ENCODE measurements at places on chromosomes 2 and 18.

DNA sequence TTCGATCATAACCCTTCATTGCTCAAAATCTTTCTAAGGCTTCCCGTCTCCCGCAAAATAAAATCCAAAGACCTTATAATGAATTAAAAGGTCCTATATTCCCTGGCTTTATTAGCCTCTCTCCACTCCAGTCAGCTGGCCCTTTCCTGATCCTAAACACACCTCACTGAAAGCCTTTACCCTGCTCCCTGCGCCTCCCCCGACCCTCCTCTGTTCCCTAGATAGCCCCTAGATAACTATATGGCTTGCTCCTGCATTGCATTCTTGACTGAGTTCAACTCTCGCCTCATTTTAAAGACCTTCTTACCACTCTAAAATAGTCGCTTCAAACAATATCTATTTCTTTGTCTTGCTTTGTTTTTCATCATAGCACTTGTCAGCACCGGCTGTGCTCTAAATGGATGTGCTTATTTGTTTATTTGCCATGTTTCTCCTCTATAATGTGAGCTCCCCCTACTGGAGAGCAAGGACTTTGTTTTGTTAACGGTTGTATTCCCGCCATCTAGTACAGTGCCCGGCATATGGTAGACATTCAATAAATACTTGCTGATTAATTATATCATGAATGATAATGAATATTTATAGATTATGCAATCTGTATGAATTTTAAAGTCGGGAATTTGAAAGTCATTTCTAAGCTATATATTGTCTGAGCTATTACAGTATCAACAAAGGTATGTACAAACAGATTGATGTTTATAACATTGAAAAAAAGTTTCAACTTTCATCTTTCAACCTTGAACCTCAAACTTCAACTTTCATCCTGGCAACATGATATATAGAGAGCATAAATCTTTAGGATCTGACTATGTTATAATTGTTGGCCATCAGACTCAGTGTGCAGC lies 32.4 kb upstream of the VIT start:
- peak; percentile 17 for DNase-seq

GRCh38 chr18:12595571-12596255 lies 62.2 kb downstream of the SPIRE1 start:
- DNase-seq = peak; percentile 29

- no peak for DNase-seq
Observed at GRCh38 chr18:12366379-12366778, 10.6 kb downstream of the AFG3L2 start.

DNA sequence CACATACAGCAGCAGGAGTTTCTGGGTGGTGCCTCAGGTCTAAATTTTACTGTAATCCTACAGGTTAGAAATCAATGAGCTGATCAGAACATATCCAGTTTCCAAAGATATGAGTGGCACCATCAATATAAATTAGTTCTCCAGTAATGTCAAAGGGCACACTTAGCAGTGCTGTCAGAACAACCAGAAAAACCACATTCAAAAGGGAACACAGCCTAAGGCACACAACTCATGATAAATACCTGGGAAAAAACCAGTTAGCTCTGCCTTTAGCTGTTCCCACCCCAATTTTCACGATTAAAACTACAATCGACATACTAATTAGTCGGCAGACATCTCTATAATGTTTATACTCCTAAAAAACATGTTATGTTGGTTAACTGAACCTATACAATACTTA lies 31.5 kb downstream of the ATP8B1 start:
- no peak for DNase-seq

GRCh38 chr2:38610851-38611801 lies 8.4 kb upstream of the HNRNPLL start:
- no peak for DNase-seq

DNA sequence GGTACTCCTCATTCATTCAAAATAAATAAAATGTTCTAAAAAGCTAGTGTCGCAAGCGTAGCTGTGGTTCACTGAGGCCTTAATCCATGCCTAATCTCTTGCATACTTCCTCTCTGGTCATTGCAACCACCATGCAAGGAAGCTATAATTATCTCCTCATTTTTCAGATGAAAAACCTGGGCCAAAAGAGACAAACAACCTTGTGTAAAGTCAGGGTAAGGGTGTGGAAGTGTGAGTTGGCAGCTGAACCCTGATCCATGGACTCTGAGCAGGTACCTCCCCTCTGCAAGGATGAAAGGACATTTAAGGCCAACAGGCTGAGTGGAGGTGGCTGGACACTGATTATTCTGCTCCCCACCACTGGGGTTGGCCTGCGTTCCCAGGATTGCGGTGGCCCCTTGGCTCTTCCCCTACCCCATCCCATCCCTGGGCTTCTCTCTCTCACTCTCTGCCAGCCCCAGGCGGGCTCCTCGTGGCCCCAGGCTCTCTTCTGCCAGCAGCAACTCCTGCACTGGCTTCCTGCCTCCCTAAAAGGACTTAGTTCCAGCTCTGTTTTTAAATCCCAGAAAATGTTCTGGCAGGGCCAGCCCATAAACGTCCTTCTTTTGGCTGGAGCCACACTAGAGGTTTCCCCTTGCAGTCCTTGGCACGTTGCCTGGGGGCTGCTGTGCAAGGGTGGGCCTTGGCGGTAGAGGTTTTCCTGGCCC lies 72.0 kb upstream of the AFF3 start:
- no peak for DNase-seq

- DNase-seq = no peak
Observed at GRCh38 chr2:240449764-240450531, 14.5 kb downstream of the GPC1 start.

DNA sequence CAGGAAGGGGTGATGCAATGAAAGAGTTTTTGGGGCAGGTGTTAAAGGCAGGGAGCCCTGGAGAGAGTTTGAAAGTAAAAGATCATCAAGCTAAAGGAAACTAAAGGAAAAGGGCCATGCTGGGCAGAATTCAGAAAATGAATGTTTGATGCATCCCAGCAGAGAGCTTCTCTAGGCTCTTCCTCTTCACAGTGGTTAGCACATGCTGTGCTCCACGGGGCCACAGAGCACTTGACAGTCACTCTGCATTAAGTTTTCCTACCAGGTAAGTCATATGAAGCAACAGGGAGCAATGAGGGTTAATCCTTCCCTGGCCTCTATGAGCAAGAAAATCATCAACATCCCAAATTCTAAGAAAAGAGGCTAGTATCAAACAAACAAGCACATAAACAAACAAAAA lies 895.2 kb downstream of the TRIB2 start:
- DNase-seq = no peak

DNA sequence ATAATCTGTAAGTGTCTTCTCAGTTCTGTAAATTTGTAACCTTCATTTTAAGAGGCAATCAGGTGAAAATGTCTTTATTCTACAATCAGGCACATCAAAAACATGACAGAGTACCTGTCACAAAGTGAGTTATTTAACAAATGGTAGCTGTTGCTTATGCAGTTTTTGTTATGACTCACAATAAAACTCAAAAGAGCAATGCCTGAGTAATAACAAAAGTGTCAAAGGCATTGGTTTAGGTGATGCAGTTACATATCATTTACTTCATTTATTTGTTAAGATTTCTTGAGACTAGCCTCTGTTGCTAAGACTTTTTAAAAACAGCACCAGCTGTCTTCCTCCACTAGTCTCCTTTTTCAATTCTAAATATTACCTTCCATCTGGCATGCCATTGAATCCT lies 177.8 kb downstream of the KIAA1328 start:
- no peak for DNase-seq

DNA sequence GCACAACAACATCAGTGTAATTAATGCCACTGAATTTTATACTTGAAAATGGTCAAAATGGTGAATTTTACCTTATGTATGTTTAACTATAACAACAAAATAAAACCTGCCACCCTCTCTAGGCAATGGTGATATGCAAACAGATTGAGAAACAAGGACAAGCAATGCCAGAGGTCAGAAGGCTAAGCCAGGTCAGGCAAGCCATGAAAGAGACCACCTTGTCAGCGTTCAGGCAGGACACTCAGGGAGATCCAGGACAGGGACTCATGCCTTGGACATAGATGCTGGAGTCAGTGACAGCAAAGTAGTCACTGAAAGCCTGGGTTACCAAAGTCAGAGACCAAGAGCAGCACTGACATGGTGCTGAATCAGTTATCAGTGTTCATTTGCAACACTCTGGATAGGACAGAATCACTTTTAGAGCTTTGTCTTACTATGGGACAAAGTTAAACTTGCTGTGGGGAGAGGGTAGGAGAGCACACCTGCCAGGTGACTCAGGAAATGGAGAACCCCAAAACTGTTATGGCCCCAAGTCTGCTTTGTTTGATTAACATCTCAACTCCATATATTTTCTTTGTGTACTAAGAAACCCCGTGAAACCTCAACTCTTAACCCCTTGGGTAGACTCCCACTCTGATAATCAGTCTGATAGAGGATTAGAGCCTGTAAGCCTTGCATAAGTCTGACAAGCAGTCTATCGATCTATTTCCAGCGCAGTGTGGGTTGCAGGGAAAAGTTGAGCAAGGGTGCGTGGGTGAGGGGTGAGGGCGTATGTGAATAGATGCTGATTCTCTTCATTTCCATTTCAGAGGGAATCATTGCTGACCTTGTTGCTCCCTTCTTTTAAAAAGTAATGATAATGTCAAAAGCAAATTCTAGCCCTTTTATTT lies 48.7 kb upstream of the ZNF385B start:
- peak; percentile 16 for DNase-seq

DNA sequence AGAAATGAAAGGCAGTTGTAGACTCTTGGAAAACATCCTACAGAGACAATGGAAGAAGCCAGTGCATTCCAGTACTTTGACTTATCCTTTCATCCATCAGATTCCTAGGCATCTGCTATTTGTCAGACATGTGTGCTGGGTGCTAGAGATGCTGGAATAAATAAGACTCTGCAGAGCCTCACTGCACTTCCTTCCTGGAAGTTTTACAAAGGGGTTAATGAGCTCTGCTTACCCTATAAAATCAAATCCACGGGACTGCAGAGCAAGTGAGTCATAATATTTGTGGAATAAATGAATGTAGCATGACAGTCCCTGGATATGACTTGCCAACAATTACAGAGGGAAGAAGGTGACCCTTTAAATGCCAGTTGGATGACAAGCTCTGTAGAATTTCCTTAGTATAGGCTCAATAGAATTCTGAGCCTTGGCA lies 52.7 kb upstream of the NPAS2 start:
- DNase-seq = no peak

- no peak for DNase-seq
Observed at GRCh38 chr2:144509879-144510221, 10.1 kb downstream of the ZEB2 start.

- peak; percentile 66 for DNase-seq
Observed at GRCh38 chr2:240983361-240983995, 14.9 kb upstream of the SNED1 start.

DNA sequence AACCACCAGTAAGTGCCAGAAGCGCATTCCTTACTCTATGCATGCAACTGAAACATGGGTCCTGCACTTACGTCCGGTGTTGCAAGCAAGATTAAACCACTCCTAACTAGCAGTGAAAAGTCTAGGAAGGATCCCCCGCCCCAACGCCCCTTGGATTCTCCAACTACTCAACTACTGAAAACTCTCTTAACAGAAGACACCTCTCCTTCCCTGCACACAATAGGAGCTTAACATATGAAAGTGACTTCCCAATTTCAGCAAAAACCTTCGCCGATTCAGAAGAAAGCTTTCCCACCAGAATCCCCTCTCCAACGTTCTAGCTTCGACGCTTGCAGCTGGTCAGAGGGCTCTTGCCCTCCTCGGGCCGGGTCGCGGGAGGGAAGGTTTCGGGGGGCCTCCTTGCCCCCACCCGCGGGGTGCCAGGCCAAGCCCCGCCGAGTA lies 578 bp downstream of the IWS1 start:
- DNase-seq = no peak

DNA sequence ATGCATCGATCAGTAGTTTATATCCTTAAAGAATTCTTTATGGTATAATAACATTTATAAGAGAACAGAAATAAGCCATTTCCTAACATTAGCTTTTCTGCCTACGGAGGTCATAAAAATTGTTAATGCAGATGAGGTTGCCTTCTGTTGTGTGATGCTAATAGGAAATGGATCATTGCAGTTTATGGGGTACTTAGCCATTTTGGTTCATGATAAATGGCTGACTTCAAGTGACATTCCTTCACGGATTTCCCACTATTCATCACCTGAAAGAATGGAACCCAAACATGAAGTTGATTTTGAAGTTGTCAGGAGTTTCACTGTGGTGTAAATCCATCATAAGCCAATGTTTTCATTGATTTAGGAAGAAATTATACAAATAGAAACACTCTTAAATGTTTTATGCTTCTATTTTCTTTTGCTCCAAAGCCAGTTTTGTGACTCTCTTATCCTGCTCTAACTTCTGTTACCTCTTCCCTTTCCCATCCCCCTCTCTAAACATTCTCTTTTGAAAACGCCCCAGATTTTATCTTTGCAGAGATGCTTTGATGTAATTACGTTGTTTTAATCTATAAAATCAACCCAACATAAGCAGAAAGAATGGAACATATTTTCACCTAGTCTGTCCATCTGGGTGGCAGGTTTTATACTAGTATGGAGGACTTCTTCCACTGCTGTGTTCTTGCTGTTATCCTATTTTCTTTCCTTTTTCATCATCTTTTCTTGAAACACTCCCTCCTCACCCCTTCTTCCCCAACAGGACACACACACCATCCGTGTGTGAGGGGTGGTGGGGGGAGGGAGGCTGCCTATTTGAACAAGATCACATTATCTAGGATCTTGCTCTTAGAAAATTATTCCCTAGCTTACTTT lies 58.2 kb downstream of the GREB1L start:
- no peak for DNase-seq

DNA sequence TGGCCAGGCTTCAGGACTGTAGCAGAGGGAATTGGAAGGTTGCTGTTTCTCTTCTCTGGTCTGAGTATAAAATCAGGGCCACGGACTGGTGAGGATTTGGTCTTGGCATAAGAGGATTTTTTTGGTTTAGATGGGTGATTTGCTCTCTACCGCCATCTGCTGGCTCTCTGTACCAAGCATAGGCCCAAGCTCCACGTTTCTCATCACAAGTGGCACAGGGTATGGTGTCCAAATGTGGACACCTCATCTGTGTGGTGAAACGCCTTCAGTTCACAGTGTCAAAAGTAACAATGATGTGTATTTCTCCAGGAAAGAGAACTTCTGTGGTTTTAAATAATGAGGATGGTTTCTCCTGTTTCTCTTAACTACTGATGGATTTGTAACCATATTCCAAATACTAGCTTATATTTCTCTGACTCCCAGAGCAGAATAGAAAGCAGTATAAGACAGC lies 115.1 kb downstream of the EML6 start:
- peak; percentile 43 for DNase-seq

DNA sequence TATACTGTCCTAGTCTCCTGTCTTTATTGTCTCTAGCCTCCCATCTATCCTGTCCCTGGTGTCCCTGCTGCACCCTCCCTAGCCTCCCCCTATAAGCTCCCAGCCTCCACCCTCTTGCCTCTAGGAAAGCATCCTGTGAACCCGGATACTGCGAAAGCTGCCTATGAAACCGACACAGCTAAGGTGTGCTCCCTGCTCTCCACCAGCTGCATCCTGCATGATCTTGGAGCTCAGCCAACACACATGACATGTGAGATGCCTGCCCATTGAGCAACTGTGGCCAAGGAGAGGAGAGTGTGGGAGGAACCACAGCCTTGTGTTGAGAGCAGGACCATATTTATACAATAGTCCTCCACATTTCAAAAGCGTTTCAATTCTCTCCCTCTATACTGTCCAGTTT lies 187.1 kb downstream of the ZBTB7C start:
- DNase-seq = no peak

DNA sequence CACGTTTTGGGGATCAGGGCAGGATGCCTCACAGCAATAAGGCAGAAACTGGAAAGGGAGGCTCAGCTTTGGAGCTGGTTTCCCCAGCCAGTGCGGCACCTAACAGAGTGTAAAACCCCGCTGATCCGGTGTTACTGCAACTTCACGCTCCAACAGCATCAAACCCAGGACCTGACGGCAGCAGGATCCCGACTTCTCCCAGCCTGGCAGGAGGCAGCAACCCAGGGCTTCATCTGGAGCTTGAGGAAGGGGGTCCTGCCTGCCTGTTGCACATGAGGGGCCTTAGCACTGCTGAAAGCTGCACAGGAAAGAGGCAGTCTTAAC lies 209.8 kb downstream of the MGAT5 start:
- no peak for DNase-seq

All from HuH-7.5 (cell line).